ENCODE measurements at places on chromosomes 1 and 21.

DNA sequence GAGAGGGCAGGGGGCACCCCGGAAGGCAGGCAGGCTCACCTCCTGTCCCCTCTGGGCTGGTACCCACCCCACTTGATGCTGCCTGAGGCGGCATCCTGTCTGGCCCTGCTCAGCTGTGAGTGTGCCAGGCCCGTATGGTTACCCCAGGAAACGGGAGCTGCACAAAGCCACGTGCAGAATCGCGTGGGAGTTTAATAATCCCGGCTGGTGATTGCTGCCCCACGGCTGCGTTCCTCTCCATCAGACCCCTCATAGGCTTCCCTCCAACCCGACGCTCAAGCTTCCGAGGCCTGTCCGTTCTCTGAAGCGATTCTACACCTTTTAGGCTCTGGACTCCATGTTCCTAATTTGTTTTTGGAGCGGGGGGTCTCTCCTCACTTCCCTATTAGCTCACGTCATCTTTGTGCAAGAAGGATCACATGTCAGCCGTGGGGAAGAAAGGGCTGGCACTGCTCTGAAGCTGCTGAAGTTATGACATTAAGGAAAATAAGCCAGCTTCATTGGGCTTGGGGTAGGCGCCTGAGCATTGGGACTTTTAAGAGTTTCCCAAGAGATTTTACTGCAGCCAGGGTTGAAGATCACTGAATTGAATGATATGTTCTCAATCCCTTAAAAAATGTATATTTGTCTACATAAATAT lies 1.1 kb upstream of the B3GALT5 start:
- no peak for DNase-seq

- peak; percentile 42 for DNase-seq
Observed at GRCh38 chr1:227729881-227730629, 5.0 kb downstream of the JMJD4 start.

DNA sequence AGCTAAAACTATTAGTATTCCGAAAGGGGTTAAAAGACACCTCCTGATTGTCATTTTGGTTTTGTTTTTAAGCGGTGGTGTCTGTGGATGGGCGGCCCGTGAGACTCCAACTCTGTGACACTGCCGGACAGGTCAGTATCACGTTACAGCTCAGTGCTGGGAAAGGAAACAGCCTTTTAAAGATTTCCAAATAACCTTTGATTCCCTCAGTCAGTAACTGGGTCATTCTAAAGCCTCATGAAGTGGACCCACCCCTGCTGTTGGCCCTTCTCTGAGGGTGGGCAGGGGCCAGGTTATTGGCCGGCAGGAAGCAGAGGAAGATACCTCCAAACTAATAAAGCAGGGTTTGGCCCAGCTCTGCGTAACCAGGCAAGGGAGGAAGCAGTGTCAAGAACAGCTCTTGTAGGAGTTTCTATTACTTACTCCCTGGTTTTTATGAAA lies 2.3 kb downstream of the RHOU start:
- DNase-seq, result no peak

DNA sequence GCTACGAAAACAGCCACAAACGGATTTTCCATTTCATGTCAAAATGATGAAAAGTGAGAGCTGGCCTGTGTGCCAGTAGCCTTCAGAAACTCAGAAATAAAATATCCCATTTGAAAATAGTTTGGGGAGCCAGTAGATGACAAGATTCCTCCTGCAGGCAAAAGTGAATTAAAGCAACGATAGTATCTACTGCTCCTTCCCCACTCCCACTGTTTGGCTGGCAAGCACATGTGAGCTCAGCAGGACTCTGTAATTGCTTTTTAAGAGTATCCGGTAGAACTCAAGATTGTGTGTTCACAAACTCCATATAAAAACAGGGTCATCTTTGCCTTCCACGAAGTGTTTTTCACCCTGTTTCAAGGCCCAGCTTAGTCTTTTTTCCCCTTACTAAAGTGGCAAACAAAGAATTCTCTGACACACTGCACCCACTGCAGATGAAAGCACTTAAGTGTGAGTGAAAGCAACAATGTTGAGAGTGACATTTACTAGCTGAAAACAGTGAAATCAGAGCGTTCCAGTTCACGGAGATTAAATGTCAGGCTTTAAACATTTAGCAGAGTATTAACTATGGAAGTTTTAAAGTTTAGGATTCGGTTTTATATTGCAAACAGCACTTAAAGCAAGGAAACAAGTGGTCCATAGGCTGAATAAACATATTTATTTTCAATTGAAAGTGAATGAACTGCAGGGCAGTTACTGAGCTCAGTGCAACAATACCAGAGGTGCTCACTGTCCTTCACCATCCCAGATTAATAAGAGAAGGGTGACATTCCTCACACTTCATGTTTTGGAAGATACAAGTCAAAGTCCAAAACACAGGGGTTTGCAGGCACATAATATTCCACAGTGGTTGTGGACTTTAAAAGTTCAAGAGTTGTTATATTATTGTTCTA lies 70.0 kb downstream of the ALG14 start:
- DNase-seq, result no peak

- DNase-seq, result peak; percentile 6
Observed at GRCh38 chr21:25501996-25502665, 105.2 kb downstream of the MRPL39 start.

- DNase-seq, result no peak
Observed at GRCh38 chr1:206513312-206514111, 6.2 kb downstream of the RASSF5 start.

GRCh38 chr21:42653231-42654061 lies at the start of gene PDE9A:
Gene PDE9A, plus strand, starts transcription at chr21:42653621. Its CDS starts 194 bp downstream, at chr21:42653815.
- DNase-seq, result no peak
